NCI-H1105 treated with DMSO at 0.1 percent for 48 hours (cell line): ENCODE measurements at places on chromosomes 7 and 10.

DNA sequence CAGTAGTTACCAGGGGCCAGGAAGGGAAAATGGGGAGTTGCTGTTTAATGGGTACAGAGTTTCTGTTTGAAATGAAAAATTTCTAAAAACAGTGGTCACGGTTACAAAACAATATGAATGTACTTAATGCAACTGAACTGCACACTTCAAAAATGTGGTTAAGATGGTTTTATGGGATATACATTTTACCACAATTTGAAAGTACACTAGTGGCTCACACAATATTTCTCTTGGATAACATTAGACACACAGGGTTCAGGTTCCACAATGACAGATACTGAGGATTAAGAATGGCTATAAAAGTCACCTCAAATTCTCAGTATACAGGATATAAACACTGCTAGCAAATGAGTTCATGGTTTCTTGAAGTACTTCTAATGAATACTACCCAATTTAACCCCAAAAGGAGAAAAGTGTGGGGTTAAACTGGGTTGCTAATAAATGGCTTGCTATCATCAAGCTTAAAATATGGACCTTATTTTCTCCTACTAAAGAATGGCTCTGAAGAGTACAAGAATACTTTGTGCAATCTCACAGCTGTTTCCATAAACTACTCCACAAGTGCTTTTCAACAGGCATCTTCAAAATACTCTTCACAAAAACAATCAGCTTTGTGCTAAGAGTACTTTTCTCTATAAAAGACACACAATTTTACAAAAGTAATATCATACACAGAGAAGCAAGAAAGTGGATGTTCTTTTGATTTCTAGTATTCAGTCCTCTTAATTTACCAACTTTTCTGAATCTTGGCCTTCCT, 92.9 kb downstream of the SRPK2 start:
- DNase-seq: no peak

DNA sequence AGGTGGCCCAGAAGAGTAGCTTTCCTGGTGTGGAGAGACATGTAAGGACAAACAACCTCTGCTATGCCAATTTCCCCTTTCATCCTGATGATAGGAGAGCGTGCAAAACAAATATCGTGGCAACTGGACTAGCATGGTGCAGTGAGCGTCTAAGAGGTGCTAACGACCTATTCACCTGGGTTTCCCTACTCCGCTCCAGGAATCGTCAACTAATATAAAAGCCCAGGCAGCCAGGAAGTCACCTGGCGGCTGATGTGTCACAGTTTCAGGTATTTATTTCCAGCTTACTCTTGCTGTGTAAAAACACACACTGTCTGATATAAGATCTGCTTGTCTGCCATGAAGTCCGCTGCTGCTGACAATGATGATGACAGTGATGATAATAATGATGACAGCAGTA, 56.5 kb upstream of the EFCAB10 start:
- DNase-seq: peak; percentile 40

GRCh38 chr10:125264091-125264490, 103.7 kb upstream of the CTBP2 start:
- DNase-seq: no peak

- DNase-seq: no peak
Measured at GRCh38 chr10:124002391-124003069, 90.9 kb downstream of the CHST15 start.

DNA sequence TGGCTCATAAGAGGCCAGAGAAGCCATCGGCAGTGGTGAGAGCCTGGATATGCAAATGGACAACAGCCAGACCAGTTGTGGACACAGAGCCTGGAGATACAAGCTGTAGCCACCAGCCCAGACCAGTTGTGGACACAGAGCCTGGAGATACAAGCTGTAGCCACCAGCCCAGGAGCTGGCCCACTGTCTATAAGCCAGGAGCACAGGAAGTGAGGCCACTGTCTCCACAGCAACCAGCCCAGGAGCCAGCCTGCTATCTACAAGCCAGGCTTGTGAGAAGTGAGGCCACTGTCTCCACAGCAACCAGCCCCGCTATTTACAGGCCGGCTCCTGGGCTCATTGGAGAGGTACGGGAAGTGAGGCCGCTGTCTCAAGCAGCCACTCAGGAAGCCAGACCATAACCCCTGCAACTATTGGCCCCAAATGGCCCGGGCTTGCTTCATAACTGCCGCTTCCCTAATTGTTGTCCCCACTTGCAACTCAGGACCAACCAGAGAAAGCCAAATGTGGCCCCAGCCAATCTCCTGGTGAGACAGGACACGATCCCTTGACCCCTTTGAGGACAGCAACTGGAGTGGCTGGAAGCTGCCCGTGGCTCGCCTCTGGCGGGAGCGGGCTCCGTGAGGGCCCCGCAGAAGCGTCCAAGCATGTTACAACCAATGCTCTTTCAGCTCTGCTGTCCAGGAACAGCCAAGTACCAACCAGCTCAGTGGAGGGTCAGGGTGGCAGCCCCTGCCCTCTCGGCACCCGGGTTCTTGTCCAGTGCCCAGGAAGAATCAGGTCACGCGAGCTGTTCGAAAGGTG, 44.1 kb upstream of the CNPY1 start:
- DNase-seq: no peak

- no peak for DNase-seq
Measured at GRCh38 chr7:143188994-143189393, 5.8 kb downstream of the TAS2R39 start.

- DNase-seq: no peak
Measured at GRCh38 chr10:119515511-119516045, 26.9 kb downstream of the RGS10 start.

- no peak for DNase-seq
Measured at GRCh38 chr7:128666200-128666599, 5.9 kb upstream of the GARIN1A start.

DNA sequence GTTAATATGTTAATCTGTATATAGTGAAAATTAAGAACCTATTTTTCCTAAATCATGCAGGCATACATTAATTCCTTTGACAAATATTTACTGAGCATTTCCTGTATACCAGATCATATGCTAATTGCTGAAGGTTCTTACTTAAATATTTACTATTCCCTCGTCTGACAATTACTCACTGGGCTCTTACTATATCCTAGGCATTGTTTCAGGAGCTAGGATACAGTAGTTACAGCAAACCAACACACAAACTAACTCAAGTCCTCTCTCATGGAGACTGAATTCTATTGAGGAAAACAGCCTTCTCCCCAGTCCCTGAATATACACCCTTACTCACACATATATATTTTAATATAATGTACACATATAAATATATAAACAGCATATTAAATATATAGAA, 786.0 kb downstream of the NRG3 start:
- DNase-seq: peak; percentile 2

- no peak for DNase-seq
Measured at GRCh38 chr10:1179346-1180070, 123.3 kb downstream of the WDR37 start.

DNA sequence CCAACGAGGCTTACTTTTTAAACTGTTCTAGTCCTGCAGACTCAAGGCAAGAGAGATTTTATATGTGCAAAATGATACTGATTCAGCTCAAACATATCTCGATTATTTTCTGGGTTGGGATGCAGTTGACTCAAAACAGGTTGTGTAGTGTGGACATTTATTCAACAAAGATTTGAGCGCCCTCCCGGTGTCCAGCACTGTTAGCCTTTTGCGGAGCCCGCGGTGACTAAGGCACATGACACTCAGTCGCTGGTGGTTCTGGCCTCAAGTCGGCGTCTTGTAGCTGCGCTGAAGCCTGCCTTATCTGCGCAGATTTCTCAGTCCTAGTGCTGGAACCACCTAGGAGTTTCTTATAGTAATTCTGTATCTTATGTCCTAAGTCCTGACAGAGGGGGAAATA, 938 bp upstream of the CADPS2 start:
- no peak for DNase-seq

- DNase-seq: no peak
Measured at GRCh38 chr7:155846156-155846555, 33.9 kb upstream of the SHH start.

DNA sequence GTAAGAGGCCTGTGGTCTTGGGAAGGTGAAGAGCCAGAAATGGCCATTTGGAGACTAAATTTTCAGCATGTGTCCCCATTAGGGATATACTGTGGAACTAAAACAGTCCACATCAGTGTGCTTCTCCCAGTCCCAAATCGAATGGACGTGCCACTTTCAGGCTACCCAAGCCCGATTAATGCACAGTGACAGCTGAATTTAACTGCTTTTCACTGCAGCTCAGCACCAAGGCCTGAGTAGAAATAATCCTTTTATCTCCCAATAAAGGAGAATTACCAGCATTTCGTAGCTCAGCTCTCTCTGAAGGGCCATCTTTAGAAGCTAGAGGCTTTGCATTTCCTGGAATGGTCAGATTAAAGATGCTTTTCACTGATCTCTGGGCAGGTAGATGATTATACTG, 183.3 kb downstream of the NPSR1 start:
- no peak for DNase-seq

GRCh38 chr10:124146483-124146882, 53.1 kb upstream of the CHST15 start:
- DNase-seq: no peak

GRCh38 chr7:2629746-2630681, 1.8 kb upstream of the TTYH3 start:
- no peak for DNase-seq

GRCh38 chr7:70177166-70177565, 578.9 kb downstream of the AUTS2 start:
- DNase-seq: no peak

DNA sequence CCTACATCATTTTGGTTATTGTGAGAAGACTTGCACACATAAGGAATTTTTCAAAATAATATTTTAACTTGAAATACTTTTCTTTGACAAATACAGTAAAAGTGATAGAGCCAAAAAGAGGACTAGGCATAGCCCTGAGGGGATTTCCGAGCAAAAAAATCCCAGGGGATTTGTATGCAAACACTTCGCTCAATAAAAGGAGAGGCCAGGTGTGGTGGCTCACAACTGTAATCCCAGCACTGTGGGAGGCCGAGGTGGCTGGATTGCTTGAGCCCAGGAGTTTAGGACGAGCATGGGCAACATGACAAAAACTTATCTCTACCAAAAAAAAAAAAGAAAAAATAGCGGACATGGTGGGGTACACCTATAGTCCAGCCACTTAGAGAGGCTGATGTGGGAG, 193.0 kb downstream of the PCDH15 start:
- no peak for DNase-seq

- DNase-seq: no peak
Measured at GRCh38 chr10:112039823-112040222, 143.7 kb downstream of the GPAM start.

GRCh38 chr7:7370076-7370475, 165.6 kb downstream of the COL28A1 start:
- no peak for DNase-seq
